Fibroblast of skin of abdomen (primary cell): ENCODE measurements at places on chromosomes 6 and 20.

- peak; percentile 12 for DNase-seq
Measured at GRCh38 chr6:151681433-151682059, 125.9 kb upstream of the ESR1 start.

DNA sequence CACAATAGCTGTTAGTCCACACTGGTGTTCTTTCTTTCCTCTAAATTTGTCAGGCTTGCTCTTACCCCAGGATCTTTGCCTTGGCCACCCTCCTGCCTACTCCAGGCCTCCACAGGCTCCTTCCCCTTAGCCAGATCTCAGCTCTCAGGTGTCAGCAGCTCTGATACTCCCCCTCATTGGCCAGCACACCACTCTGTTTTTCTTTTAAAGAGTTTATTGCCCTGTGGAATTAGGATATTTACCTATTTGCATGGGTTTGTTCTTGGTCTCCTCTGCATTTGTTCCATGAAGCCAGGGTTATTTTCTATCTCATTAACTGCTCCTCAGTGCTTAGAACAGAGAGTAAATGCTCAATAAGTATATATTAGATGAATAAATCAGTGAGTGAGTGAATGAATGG is 36.8 kb downstream of the GCNT2 start:
- no peak for DNase-seq

GRCh38 chr6:35147486-35147885 is 6.3 kb upstream of the TCP11 start:
- DNase-seq = no peak

DNA sequence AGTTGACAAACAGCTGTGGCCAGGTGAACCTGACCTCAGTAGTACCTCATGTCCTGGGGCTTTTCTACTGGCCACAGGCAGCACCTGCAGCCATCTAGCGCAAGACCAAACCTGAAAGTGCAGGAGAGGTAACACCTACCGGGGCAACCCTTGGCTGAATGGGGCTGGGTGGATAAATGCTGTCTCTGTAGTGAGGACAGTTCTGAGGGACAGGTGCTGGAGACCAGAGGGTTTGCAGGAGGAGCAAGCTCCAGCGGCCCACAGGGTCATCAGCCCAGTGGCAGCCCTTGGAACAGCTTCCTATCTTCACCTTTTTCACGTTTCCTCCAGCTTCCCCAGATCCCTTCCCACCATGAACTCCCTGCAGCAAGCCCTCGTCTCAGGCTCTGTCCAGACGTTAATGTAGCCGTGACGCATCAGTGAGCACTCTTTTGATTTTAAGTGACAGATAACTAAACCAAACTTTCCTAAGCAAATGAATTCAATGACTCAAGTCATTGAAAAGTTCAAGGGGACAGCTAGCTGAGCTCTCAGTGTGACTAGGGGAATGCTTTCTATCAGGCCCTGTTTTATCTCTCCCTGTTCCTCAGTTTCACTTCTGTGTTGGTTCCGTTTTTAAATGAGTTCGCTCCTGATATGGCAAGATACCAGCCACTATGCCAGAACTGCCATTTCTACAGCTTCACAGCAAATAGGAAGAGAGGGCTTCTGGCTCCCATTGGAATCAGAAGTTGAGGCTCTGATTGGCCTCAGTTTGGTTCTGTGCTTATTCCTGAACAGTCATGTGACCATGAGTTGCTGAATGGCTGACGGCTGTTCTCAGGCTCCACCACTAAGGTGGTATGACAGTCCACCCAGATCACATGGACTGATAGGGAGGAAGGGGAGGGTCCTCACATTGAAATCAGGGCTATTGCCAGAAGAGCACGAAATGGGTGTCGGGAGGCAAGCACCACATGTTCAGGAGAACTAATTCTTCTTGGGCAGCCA is 12.1 kb upstream of the PFDN4 start:
- DNase-seq = no peak

DNA sequence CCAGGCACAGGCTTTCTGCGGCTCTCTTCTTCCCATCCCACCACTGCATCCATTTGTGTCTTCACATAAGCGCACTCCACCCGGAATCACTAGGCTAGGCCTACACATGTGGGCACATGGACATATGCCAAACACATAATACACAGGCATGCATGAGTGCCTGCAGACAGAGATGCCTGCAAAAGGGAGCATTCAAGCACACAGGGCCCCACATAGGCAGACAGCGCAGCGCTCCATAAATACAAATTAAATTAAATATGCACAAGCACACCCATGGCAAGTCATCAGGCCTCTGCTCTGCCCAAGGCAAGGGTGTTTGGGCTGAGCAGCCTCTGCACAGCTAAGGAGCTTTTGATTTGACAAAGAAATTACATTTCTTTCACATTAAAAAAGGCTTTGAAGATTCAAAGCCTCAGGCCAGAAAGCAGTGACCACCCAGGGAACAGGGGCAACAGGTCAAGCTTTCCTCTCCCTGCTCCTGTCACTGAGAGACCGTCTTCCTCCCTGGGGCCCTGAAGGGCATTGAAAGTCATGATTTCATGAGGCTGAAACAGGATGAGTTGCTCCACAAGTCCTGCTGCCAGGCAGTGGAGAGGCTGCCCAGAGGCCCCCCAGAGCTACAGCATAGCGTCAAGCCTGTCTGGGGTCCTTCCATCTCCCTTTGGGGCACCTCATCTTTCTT is 134.2 kb upstream of the LRFN2 start:
- DNase-seq = peak; percentile 32

DNA sequence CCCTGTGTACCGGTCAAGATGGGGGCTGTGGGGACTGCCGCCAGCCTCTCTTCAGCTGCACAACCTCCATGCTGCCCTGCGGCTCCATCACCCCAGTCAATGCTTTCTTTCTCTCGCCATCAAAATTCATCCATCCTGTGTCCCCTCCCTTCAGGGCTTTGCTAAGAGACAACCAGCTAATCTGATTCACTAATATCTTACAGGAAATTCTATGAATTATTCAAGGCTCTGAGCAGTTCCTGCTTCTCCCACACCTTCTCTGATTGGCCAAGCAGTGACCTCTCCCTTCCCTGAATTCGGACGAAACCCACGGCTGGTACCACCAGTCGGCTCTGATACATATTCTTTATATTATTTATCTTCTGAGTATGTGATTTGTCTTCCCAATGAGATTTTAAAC is 13.8 kb downstream of the ITPR3 start:
- DNase-seq = no peak

DNA sequence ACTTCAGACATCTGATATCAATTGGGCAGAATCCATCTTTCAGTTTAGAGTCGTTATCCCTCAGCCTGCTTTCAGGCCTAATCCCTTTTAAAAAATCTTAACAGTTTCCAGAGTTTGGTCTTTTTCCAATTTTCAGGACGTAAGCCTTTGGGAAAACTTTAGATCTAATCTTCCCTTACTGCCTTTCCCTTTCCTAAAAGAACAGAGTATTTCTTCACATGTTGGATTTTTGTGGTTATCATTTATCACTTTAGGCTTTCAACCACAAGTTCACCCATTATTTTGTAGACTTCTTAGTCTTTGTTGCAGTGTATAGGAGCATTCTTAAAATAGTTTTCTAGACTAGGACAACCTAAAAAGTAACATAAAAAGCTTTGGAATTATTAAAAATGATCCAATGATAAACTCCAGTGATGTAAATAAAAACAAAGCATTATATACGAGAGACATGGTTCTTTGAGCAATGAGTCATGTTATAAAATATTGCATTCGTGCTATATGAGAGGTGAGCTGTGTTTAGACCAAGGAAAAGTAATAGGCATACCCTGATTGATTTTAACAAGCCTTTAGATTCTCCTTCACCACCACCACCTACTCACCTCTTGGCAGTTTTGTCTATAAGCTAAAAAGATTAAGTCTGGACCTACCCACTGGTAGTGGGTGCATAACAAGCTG is 90.4 kb upstream of the MCHR2 start:
- peak; percentile 96 for DNase-seq

GRCh38 chr6:138115877-138116660 is 8.8 kb upstream of the PERP start:
- DNase-seq = peak; percentile 64

DNA sequence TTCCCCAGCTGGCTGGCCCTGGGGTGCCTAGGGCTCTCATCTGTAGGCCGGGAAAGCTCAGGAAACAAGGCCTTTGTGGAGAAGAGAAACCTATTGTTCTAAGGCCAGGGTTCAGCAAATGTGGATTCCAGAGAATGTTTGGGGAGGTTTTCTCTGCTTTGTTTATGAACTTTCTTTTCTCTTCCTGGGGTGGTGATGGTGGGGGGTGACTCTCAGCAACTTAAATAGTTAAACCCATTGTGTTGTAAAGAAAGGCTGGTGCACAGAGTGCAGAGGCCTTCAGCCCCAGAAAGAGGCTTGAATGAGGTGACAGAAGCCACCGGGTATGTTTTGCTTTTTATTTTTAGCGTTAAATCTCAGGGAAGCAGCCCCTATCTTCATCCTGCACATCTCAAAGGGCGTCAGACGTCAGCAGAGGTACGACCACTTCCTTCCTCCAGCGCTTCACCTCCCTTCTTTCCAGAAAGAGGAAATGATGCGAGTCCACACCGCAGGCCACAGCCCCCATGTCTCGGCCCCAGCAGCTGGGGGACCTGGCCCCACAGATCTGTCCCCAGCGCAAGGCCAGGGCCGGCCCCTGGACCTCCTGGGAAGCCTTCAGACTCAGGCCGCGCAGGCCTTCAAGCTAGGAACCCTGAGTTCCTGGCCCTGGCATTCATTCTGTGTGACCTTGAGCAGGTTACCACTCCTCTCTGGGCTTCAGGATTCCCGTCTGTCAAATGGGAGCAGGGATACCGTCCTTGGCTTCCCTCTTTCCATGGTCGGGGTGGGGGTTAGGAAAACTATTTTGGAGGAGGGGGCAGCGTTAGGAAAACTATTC is 605 bp upstream of the PPP1R16B start:
- DNase-seq = no peak

GRCh38 chr6:148758492-148758891 is 11.7 kb downstream of the UST start:
- no peak for DNase-seq

DNA sequence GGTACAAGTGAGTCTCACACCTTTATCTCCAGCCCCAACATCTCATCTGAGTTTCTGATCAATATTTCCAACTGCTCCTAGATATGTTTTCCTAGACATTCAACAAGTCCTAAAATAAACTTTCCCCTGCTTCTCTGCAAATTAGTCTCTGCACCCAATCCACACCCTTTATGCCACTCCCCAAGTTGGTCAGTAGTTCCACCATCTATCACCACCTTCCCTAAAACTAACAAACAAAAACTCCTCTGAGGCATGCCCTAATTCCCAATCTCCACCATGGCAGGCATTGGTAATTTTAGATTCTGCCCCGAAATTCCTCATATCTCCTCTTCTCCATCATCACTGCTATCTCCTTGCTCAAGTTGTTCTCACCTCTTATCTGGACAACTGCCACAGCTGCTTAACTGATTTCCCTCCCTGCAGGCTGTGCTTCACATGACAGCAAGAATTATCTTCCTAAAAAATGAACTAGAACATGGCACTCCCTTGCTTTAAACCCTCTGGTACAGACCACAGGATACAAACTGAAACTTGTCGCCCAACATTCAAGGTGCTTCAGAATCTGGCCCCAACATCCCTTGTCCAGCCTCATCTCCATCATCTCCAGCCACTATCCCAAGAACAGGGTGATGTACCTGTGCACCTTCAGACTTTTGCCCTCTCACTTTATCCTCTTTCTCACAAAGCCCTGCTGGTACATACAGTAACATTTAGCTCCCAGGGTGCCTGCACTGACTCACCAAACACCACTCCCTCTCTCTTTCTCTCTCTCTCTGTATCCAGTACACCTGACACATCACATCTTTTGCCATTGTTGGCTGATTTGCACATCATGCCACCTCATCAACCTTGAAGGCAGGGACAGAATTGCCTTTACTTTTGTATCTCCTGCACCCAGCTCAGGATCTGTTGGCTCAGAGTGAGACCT is 55.5 kb downstream of the ZHX3 start:
- DNase-seq = no peak

DNA sequence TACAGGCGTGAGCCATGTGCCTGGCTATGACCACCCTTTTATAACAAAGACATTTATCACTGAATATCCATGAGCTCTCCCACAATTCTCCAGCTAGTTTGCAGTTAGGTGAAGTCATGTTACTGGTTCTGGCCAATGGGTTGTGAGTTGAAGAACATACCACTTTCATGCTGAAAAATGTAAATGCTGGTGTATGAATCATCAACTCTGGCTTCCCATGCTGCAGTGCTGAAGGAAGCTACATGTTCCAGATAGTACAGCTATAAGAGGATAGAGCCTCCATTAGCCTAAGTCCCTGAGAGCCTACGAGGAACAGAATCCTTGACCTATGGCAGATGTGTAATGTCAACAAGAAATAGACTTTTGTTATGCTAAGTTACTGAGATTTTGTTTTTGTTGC is 180.4 kb downstream of the BTBD9 start:
- peak; percentile 70 for DNase-seq

GRCh38 chr20:41029150-41029901 is 704 bp downstream of the TOP1 start:
- no peak for DNase-seq

GRCh38 chr6:45737331-45738056 is 278.2 kb downstream of the CLIC5 start:
- DNase-seq = no peak

- no peak for DNase-seq
Measured at GRCh38 chr20:46087161-46087560, 2.6 kb downstream of the NCOA5 start.

GRCh38 chr6:34914358-34914757 is 25.3 kb downstream of the ANKS1A start:
- DNase-seq = peak; percentile 9

- DNase-seq = peak; percentile 11
Measured at GRCh38 chr20:9071976-9072726, 3.3 kb downstream of the PLCB4 start.

DNA sequence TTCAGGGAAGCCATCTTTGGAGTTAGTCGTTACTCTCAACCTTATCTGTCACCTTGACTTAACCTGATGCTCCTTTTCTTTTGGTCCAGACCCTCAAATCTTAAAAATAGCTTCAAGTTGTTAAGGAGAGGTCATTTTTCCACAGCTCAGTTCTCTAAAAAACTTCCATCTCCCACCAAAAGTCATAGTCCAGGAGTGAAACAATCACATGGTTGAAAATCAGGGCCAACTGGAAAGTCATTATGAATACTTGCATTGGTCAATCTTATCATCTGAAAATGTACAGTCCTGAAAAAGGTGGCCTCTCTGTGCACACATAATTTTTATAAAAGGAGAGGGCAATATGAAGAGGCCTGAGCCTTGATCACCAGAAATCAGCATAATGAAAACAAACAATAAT is 195.7 kb downstream of the BCAS1 start:
- no peak for DNase-seq

- peak; percentile 66 for DNase-seq
Measured at GRCh38 chr6:90168693-90169131, 127.9 kb downstream of the BACH2 start.
